Stomach (tissue), 19 donors: ENCODE measurements at places on chromosomes 11 and 22. TPM values are rescaled to one million over a fixed set of nuclear protein-coding genes. Genes with fewer than 3 reads are reported as not detected.

GRCh38 chr11:73152086-73152853 is 10.2 kb upstream of the FCHSD2 start:
- H3K4me1 ChIP-seq = peaks cover 8% of the 10 kb centered on the region
- no peak overlapping the region for H3K27ac ChIP-seq
- no peaks in the 10 kb centered on the region for H3K27me3 ChIP-seq
- DNase-seq = peak; percentile 24
- H3K36me3 ChIP-seq = no peaks in the 10 kb centered on the region

DNA sequence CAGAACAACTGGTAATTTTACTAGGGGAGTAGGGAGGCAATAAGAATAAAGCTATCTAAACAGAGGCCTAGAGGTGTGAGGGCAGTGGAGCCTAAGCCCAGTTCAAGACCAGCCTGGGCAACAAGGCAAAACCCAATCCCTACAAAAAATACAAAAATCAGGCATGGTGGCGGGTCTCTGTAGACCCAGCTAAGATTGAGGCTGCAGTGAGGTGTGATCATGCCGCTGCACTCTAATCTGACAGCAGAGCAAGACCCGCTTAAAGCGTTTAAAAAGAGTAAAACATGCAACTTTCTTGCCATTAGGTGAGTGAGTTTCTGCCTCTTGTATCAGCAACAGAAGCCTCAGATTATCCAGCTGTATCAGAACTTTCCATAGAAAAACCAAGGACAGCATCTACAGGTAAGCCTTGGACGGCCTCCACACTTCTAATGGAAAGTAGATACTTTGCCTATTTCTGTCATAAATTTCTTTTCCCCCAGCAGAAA is 12.1 kb downstream of the TAF1D start:
- DNase-seq = no peak
- peaks cover 96% of the 10 kb centered on the region for H3K36me3 ChIP-seq
- H3K27ac ChIP-seq = no peak overlapping the region
- H3K27me3 ChIP-seq = no peaks in the 10 kb centered on the region
- H3K4me3 ChIP-seq = no peak overlapping the region

- H3K36me3 ChIP-seq = no peaks in the 10 kb centered on the region
- H3K27ac ChIP-seq = no peak overlapping the region
- no peak overlapping the region for H3K4me3 ChIP-seq
Measured at GRCh38 chr11:96173906-96174305, 169.1 kb downstream of the MAML2 start.

DNA sequence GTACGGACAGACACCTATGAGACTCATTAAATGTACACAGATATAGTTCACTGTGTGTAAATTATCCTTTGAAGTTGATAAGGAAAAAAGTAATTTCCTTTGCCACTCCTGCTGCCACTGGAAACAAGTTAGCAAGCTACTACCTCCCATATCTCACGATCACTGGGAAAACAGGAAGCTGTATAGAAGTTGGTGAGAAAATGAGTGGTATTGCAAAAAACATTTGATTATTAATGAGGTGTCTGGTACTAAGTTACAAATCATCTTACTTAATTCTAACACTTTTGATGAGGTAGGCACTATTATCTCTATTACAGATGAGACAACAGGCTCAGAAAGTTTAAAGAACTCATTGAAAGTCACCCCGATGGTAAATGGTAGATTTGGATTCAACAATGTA is 68.5 kb downstream of the GAB2 start:
- no peak overlapping the region for H3K4me3 ChIP-seq
- no peaks in the 10 kb centered on the region for H3K36me3 ChIP-seq
- H3K4me1 ChIP-seq = peaks cover 32% of the 10 kb centered on the region
- H3K27ac ChIP-seq = peak overlapping the region; percentile 86

The BMAL1 gene
- total RNA-seq = 7.1 TPM

The INPP5J gene
- 1.8 TPM for total RNA-seq

The SPDYC gene
- not detected for total RNA-seq
